ENCODE measurements at places on chromosomes 3 and 15. TPM values are rescaled to one million over a fixed set of nuclear protein-coding genes. Genes with fewer than 3 reads are reported as not detected.

Gene CHD2
- polyA plus RNA-seq, result 99.5 TPM

Gene MESP2
- polyA plus RNA-seq, result 0.47 TPM

GRCh38 chr3:38507120-38507519, 11.0 kb downstream of the EXOG start:
- DNase-seq, result no peak

- DNase-seq, result no peak
Measured at GRCh38 chr15:97691799-97692198, 268.7 kb upstream of the ARRDC4 start.

GRCh38 chr15:68730471-68730919, 90.2 kb downstream of the ANP32A start:
- DNase-seq, result peak; percentile 44

DNA sequence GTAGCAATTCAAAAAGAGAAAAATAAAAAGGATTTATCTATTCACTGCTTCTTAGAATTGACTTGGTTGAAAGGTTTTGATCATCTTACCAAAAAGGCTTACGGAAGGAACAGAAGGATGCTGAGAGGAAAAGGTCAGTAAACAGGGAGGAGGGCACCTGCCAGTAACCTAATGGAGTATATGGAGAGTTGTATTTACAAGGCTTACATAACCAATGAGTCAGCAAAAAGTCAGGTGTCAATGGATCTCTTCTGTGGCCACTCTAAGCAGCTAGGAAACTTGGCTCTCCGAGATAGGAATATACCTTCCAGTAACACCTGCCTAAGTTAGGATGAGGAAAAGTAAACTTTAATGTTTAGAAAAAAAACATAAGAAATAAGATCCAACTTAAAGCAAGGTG, 80.5 kb upstream of the PLXND1 start:
- DNase-seq, result no peak

DNA sequence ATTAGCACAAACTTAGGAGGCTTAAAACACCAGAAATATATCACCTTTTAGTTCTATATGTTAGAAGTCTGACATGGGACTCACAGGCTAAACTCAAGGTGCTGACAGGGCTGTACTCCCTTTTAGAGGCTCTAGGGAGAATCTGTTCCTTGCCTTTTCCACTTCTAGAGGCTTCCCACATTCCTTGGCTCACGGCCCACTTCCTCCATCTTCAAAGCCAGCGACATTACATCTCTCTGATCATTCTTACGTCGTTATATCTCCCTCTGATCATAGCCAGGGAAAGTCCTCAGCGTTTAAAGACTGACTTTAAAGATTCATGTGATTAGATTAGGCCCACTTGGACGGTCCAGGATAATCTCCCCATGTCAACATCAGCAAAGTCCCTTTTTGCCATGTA, 166.3 kb downstream of the GREM1 start:
- no peak for DNase-seq

- DNase-seq, result no peak
Measured at GRCh38 chr3:193977622-193978021, 158.3 kb upstream of the HES1 start.

DNA sequence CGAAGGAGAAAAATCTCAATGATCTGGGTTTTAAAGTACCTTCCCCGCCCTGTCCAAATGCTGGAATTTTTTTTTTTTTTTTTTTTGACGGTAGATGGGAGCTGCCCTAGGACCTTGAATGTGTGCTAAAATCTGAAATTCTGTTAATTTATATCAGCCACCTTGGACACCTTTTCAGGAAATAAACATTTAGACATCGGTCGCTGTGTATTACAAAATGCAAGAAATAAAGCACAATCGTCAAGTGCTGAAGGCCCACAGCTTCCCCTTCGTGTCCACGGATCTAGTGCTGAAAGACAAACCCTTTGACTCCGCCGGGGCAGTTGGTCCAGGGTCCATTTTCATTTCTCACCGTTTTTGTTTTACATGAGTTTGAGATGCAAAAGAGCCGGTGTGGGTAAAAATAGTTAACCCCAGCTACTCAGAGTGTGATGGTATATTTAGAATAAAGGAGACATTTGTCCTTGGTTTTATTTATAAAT, 90.2 kb upstream of the CHD2 start:
- peak; percentile 64 for DNase-seq

- no peak for DNase-seq
Measured at GRCh38 chr3:136698361-136698760, 53.8 kb downstream of the STAG1 start.

DNA sequence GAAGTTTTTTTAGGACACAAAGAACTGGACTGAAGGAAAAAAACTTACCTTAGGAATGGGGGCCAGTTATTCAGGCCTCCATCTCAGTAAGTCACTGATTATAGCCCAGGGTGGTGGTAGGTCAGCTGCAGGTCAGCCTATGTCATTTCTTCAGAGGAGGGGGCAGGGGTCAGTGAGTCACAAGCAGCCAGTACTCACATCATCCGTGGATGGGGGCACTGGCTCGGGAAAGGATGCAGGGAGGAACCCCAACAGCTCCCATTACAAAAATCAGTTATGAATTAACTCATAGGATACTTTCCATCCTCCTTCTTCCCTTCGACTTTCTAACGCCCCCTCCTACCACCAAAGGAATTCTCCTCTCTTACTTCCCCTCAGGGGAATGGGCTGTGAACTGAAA, 578.3 kb downstream of the PDCD6IP start:
- DNase-seq, result no peak

DNA sequence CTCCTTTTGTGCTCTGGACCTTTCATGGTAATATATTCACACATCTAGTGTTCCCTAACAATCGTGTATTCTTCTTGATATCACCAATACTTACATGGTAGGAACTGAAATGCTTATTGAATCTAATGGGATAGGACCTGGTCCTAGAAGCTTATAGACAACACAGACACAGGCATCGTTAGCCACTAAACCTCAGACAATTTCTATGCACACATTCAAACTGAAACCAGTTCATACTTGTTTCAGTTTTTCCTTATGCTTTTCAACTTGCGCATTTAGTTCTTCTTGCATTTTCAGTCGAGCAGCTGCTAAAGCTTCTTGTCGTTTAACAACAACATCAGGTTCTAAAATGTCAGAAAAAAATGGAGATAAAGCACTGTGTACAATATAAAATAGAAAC, 2.3 kb downstream of the SELENOS start:
- DNase-seq, result no peak

GRCh38 chr15:40002295-40002694, 36.7 kb downstream of the SRP14 start:
- DNase-seq, result no peak

DNA sequence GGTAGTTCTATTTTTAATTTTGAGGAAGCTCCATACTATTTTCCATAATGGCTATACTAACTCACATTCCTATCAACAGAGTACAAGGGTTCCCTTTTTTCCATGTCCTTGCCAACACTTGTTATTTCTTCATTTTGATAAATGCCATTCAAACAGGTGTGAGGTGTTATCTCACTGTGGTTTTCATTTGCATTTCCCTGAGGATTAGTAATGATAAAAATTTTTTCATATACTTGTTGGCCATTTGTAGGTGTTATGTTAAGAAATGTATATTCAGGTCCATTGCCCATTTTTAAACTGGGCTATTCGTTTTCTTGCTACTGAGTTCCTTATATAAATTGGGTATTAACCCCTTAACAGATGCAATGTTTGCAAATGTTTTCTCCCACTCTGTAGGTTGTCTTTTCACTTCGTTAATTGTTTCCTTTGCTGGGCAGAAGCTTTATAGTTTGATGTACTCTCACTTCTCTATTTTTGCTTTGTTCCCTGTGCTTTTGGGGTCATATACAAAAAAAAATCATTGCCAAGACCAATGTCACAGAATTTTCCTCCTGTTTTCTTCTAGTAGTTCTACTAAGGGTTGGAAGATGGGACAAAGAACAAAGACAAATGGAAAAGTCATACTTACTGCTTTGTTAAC, 11.0 kb upstream of the VPS39 start:
- DNase-seq, result no peak

Data from left renal cortex interstitium (tissue), 4 donors.